ENCODE measurements at places on chromosomes 16 and 17. TPM values are rescaled to one million over a fixed set of nuclear protein-coding genes. Genes with fewer than 3 reads are reported as not detected.
A peak's percentile ranks its signal among the peaks of the same experiment; 100 is the strongest.

GRCh38 chr16:48413272-48413671, 28.1 kb upstream of the SIAH1 start:
- no peak for DNase-seq

- no peak for DNase-seq
Observed at GRCh38 chr16:66387817-66388332, 21.4 kb downstream of the CDH5 start.

- DNase-seq: no peak
Observed at GRCh38 chr16:79599837-79600637, 500 bp downstream of the MAF start.

DNA sequence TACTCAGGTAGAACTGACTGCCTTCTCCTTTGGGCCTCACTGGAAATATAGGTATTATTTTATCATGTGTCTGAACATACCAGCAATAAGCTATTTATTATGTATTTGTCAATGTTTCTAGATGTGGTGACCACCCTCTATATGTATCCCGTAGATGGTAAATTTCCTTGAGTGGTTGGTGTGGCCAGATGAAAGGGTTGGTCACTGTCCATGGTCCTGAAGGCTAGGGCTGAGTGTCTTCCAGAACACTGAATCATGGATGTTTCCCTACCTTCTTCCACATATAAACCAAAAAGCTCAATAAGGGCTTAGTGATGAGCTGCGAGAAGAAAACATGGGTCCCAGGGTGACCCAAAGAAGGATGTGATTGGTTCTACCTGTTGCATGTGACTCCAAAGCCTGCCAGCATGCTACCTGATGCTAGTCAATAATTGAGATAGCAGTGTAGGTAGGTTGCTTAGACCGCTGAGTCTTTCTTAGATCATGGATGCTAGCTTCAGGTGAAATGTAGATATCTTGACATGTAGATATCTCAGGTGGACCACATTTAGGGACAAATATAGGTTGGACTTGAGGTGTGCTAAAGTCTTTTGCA, 150.3 kb downstream of the ASIC2 start:
- DNase-seq: peak; percentile 44

DNA sequence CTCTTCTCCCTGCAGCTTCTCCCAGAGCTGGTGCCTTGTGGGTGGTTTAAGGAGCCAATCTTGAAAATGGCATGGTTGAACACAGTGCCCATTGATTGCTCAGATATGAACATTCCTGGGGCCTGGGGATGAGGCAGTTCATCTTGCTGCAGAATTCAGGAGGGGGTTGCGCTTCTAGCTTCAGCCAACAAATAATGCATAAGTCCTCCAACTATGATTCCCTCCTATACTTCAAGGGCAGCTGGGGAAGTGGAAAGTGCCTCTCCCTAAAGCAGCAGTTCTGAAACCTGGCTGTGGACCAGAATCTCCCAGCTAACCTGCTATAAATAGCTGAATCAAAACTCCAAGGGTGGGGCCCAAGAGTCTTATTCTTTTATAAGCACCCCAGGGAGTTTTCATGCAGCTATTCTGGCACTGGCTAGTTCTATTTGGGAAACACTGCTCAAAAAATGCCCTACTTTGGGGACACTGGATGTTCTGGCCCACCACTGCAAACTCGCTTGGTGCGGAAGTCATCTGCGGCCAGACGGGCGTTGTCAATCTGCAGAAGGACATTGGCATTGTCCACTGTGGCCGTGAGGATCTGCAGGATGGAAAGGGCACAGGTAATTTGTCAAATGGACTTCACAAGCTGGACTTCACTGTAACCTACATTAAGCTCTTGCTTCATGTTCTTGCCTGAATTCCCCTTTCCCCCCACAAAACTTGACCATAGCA, 130.3 kb downstream of the CCDC144A start:
- DNase-seq: no peak

DNA sequence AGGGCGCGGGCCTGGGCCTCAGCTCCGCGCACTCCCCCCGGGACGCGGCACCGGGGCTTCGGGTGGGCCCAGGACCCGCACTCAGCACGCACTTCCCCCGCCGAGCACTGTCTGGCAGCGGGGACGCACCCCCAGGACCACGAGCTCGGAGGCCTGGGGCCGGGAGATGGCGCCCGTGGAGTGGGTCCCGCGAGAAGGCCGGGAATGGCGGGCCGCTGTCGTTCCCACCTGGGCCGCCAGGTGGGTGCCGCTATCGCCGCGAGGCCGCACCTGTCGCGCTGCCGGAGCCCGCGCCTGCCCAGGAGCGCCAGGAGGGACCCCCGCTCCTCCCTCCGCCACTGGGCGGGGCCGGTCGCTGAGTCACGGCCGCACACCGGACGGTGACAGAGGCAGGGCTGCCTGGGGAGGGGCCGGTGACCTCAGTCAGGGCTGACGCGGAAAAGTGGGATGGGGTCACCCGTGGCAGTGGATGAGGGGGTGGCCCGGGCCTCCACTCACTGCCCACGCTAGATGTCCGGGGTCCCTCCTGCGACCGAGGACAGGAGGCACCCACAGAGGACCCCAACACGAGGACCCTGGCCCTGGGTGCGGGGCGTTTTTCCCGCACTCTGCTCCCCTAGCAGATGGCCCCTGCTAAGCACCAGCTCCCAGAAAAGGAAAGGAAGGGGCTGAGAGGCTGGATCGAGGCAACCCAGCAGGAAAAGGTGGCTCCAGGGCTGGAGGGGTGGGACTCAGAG, 6.9 kb upstream of the ACTG1 start:
- DNase-seq: no peak

- DNase-seq: no peak
Observed at GRCh38 chr16:985646-986400, 4.3 kb downstream of the SOX8 start.

- no peak for DNase-seq
Observed at GRCh38 chr17:37530420-37530819, 40.7 kb downstream of the DUSP14 start.

GRCh38 chr16:15492091-15492740, 57.8 kb downstream of the BMERB1 start:
- DNase-seq: no peak

Gene ARL5C
- not detected for total RNA-seq

Gene PIPOX
- not detected for total RNA-seq

Gene ZNF205
- 17.2 TPM for total RNA-seq

Gene OR3A3
- not detected for total RNA-seq

Data from foreskin keratinocyte (primary cell).